BJ (cell line): ENCODE measurements at places on chromosomes 1 and 21.

DNA sequence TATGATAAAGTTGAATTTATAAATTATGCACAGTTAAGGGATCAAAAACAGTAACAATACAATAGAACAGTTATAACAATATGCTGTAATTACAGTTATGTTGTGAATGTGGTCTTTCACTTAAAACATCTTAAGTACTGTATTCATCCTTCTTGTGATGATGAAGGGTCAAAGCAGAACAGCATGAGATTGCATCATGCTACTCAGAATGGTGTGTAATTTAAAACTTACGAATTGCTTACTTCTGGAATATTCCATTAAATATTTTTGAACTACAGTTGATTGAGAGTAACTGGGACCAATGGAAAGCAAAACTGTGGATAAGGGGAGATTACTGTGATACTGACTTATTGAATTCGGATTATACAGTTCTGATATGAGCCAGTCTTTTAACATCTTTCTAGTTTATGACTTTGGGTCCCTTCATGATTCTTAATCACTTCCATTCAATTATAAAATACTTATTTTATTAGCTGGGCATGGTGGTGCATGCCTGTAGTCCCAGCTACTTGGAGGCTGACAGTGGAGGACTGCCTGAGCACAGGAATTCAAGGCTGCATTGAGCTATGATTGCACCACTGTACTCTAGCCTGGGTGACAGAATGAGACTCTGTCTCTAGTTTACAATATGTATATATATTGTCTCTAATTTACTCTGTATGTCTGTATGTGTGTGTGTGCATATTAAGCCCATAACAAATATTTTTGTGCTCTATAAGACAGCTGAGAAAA, 43.2 kb downstream of the ATP1B1 start:
- no peak for DNase-seq

- no peak for DNase-seq
Measured at GRCh38 chr1:173954179-173954578, 37.1 kb upstream of the SERPINC1 start.

DNA sequence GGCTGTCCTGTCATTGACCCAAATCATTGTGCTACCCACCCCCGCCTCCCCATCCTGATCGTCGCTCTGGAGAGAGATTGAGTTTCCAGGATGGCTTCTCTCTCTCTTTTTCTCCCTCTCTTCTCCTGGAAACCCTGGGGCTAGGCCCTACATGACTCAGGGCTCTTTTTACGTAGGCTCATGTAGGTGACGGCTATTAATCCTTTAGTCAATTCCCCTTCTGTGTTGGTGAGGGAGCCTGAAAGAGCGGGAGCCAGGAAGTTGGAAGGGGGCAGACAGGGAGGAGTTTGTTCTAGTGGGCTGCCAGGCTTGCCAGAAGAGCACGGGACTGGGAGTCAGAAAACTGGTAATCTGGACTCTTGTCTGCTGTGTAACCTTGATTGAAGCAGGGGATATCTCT, 9.7 kb downstream of the ATP2B4 start:
- DNase-seq, result no peak

GRCh38 chr1:39106801-39107327, 80.7 kb downstream of the NDUFS5 start:
- DNase-seq, result no peak

- no peak for DNase-seq
Measured at GRCh38 chr1:97925151-97925550, 4.3 kb upstream of the DPYD start.

DNA sequence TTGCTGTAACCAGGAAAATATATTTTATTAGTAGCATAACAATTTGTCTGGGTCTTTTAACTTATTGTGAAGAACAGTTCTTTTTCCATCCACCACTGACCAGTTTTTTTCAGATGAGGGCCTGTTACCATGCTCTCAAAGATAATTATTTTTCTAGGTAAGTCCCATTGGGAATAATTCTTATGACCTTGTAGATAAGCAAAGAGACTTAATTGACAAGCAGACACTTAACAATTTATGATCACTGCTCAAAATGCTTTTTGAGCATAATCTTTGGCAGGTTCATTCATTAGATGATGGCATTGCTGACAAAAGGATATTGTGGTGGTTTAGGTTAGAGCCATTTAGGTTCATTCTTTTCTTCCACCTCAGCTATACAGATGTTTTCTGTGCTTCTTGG, 6.6 kb downstream of the SNX27 start:
- no peak for DNase-seq

DNA sequence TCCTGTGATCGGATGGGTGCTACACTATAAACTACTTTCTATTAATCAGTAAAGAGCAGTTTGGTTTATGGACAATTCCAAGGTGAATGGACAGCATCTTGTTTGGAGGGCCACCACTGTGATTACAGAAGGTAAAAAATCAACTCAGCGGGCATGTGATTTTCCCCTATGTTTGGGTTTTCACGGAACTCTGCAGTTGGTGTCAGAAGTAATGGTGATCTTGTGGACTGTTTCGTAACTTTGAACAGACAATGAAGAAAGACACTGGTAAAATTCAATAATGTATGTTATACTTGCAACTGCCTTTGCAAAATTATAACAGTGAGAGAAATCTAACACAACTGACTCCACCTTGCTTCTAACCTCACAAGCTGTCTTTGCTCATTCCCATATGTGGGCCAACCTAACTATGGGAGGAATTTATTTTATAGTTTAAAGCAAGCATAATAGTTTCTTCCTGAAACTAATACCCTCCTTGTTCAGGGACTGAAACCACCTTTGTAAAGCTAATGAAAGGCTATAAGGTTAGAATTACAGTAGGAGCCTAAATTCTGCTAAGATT, 53.2 kb downstream of the TRIM33 start:
- DNase-seq, result no peak

- no peak for DNase-seq
Measured at GRCh38 chr1:167645140-167645541, 15.1 kb downstream of the RCSD1 start.

GRCh38 chr1:84861516-84861915, 31.5 kb downstream of the LPAR3 start:
- no peak for DNase-seq

DNA sequence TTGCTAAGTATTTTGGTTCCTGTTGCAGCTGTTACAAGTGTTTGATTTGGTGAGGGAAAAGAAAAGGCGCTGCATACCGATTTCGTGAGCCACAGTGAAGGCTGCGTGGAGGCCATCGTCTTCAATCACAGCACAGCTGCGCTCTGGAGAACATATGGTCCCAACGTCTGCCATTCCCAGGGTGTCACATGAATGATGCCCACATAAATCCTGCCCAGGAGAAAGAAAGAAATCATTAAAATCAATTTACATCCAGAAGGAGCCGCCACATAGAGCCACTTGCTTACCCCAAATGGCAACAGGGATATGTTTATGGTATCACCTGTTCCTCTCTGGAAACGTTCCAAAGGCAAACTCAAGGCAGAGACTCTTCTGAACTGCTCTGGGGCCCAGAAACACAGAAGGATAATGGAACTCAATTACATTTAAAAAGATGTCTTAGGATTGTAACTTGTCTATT, 12.2 kb downstream of the ADAMTS5 start:
- no peak for DNase-seq

GRCh38 chr1:97841338-97841737, 79.5 kb downstream of the DPYD start:
- no peak for DNase-seq

DNA sequence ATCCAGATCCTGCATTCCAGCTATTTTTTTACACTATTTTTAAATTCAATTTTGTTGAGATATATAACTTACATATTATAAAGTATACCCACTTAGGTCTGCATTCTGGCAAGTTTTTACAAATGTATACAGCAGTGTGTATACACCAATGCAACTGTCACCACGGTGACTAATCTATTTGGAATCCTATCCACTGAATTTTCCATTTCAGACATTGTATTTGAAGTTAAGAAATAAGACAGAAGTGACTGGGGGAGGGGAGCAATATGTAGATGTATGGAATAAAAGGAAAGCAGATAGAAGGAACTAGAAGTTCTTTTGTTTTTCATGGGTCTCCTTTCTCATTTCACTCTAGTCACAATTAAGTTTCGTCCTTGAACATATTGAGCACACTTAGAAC, 431.5 kb upstream of the CHRM3 start:
- DNase-seq, result no peak

GRCh38 chr1:11187931-11188330, 1.2 kb upstream of the ANGPTL7 start:
- DNase-seq, result no peak

GRCh38 chr1:90106311-90106710, 111.4 kb downstream of the ZNF326 start:
- DNase-seq, result no peak

- DNase-seq, result no peak
Measured at GRCh38 chr1:230335861-230336522, 90.1 kb downstream of the PGBD5 start.

DNA sequence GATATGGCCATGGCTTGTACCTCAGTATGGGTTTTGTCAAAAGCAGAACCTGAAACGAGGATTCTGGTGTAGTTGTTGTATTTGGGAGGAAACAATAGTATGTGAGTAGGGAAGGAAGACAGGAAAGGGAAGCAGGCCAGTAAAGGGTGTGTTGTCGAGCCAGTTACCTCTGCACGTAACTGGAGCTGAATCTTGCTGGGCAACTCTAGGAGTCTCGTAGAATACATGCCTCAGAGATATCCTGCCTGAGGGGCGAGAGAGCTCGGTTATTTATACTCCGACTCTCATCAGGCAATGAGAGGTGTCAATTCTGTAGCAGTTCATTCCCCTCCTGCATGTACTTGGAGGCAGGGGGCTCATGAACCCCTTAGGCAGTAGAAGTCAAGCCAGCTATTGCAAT, 45.9 kb upstream of the KIF26B start:
- DNase-seq, result no peak

DNA sequence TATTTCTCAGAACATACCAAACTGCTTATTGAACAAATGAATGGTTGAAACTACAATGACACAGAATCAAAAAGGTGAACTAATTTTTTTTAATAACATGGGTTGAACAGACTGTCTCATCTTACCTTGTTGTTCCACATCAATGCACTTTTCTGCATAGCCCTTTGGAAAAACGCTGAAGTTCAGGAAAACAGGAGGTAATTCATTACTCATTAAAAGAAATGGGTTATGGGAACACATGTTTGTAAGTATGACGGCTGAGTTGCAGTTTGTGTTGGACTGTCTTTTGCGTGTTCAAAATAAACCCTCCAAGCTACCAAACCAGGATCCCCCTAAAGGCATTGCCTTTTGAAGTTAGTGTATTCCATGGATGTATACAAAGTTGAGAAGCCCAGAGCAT, 514.9 kb upstream of the PKN2 start:
- no peak for DNase-seq

DNA sequence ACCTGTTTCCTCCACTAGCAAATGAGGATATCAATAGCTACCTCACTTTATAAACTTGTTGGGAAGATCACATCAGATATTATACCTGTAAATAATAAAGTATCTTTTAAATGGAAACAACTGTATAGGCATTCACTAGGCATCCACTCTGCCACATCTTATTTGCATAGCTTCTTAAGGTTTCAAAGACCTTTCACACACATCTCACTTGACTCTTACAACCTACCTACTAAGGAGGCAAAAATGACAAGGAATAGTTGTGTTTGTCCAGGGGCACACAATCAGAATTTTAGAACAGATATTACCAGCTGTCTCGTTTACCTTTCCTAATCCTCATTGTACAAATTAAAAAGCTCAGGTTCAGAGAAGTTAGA, 51.5 kb downstream of the VANGL2 start:
- no peak for DNase-seq

DNA sequence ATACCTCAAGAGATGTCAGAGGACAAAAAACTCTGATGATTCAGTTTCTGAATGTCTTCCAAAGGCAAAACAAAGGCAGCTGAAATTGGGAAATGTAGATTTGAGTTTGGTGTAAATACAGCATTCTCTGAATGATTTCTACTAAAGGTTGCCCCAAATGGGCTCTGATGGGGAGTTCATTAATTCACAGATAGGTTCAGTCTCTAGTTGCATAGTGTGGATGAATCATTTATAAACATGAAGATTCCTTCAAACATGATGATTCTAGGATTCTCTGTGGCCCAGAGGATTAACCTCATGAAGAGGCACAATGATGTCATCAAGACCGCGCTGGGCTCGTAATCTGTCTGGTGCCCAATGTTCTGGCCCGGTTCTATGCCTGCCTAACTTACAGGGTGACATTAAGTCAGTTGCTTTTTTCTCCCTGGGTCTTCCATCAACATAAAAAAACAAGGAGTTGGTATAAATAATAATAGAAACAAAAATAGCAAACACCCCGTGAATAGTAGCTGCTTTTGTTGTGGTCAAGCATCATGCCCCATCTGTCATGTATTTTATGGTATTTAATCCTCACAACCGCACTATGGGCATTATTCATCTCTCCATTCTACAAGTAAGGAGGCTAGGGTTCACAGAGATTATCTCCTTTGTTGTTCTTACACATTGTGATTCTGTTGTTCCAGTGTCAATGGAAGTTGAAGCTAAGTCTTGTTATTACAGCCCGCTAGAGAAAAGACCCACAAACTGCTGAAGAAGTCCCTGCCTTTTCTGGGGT, 509.6 kb upstream of the USP24 start:
- peak; percentile 80 for DNase-seq

GRCh38 chr21:28900481-28900880, 92.2 kb downstream of the LTN1 start:
- DNase-seq, result no peak

DNA sequence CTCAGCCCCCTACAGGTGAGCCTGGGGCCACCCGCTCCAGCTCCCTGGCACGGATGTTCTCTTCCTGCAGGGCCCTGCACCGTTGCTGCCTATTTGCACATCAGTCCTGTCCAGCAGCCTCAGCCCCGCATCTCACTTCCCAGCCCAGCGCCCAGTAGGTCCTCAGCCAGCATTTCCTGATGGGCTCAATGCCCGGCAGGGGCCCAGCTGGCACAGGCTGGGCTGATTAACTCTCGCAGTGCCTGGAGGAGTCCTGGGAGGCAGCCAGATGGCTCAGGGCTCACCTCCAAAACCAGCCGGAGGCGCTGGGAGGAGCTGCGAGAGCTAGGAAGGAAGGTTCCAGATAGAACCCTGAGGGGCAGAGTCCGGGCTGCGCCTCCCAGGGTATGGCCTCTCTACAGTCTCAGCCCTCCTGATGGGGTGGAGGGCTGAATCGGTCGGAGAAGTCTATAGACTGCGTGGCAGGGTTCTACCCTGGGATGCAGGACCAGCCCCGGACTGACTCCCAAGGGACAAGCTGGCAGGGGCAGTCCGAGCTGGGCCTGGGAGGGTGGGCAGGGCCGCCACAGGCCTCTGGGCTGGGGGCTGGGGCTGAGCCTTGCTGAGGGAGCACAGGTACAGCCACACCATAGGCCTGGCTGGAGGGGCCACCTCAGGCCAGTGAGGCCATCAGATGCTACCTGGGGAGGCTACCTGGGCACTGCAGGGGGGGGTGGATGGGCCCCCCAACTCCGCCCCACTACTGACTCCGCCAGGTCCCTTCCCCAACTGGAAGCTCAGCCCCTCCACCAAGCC, 19.2 kb upstream of the CLSTN1 start:
- DNase-seq, result no peak

- DNase-seq, result no peak
Measured at GRCh38 chr21:20308586-20309315, 689.5 kb upstream of the NCAM2 start.

- DNase-seq, result no peak
Measured at GRCh38 chr1:40637470-40638007, 27.9 kb downstream of the RIMS3 start.
